ENCODE measurements at places on chromosomes 3 and 15.

GRCh38 chr3:126202276-126202675 is 21.9 kb upstream of the ALDH1L1 start:
- no peak for DNase-seq

- no peak for DNase-seq
Measured at GRCh38 chr3:158456114-158456513, 114.9 kb upstream of the MLF1 start.

DNA sequence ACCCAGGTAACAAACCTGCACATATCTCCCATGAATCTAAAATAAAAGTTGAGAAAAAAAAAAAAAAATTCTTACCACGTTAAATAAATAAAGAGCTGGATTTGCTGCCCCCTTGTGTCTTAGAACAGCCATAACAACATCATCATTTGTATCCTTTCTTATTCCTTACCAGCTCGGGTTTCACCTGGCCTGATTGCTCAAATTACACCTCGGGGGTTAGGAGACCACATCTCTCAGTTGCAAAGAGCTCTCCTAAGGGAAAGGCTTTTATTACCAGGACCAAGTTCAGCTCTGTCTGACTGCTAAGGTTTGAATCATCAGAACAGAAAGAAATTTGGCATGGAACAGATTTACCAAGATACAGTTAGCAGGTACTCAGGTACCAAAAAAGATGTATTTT is 25.8 kb upstream of the RPL39L start:
- DNase-seq: peak; percentile 56

GRCh38 chr3:377158-377561 is 180.6 kb downstream of the CHL1 start:
- DNase-seq: no peak

DNA sequence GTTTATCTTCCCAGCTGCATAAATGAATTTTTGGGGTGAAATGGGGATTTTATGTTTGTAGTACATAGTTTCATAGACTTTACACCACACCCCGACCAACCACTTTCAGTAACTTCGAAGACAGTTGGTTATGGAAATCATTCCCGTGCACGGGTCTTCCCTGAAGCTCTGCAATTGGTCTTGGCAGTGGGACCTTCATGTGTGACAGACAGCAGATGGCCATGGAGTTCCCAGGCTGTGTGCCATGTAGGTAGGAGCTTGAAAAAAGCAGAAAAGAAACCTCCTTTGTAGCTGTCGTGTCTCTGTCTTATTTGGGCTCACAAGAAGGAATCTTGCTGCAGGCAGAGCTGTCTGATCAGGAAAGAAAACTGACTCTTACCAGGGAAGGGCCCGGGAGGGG is 25.9 kb downstream of the EXOG start:
- no peak for DNase-seq

DNA sequence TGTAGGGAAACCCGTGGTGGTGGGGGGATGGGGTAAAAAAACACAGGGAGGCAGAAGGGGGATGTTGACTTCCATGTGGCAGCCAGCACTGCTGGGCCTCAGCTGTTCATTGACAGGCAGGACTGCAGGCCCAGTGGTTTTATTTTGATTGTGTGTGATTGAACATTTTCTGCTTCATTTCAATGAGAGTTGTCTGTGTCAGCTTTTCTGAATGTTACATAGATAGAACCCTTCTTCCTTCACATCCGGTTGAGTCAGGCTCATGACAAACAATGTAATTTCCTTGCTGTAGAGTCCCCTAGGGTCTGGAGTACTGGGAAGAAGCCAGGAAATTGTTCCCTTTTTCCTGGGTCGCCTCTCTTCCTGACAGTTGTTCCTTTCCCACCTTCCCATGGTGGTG is 8.2 kb upstream of the RPP25 start:
- peak; percentile 13 for DNase-seq

DNA sequence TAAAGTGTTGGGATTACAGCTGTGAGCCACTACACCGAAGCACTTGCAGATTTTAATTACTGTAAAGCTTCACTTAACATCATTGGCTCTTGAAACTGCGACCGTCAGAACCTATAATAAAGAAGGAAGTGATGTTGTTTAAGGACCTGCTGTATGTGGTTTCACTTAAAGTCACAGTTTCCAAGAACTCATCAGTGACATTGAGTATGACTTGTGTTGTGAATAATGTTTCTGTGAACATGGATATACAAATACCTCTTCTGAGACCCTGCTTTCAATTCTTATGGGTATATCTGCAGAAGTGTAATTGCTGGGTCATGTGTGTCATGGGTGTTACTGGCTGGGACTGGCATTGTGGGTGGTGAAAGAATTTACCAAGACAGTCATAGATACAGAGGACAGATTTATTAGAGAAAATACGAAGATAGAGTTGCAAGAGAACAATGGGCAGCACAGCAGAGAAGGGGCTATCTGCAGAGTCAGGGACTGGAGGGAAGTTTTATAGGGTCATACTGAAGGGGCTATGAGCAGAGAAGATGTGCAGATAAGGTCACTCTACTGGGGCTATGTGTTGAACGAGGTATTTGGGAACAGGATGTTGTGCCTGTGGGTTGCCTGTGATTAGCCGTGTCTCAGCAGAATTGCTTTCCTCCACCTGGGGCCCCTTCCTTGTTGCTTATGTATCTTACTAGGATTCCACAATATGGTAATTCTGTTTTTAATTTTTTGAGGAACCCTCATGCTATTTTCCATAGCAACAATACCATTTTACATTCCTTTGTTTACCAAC is 4.5 kb downstream of the NDUFB5 start:
- DNase-seq: peak; percentile 65

GRCh38 chr15:57290826-57291225 is 85.5 kb upstream of the CGNL1 start:
- no peak for DNase-seq

- no peak for DNase-seq
Measured at GRCh38 chr3:16122155-16122554, 52.3 kb upstream of the GALNT15 start.

GRCh38 chr3:38254872-38255271 is 10.7 kb upstream of the SLC22A13 start:
- DNase-seq: no peak

GRCh38 chr3:58177747-58178527 is 32.8 kb downstream of the DNASE1L3 start:
- peak; percentile 85 for DNase-seq

- DNase-seq: no peak
Measured at GRCh38 chr3:184259878-184260723, 1.3 kb downstream of the CAMK2N2 start.

DNA sequence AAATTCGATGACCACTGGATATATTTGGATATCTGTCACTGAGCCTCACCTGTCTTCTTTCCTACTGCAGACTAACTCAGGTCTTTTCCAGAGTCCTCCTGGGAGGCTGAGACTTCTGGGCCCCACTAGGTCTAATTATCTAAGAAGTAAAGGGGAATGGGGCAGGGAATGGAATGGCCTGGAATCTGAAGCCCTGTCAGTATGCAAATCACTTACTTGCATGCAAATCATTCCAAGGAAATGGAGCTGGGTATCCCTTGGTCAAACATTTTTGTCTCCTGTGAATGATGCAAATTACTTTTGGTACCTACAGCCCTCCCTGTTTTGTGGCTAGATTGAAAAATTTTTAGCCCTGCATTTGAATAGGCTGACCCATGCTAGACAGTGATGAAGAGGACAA is 5.3 kb upstream of the SPSB4 start:
- no peak for DNase-seq

DNA sequence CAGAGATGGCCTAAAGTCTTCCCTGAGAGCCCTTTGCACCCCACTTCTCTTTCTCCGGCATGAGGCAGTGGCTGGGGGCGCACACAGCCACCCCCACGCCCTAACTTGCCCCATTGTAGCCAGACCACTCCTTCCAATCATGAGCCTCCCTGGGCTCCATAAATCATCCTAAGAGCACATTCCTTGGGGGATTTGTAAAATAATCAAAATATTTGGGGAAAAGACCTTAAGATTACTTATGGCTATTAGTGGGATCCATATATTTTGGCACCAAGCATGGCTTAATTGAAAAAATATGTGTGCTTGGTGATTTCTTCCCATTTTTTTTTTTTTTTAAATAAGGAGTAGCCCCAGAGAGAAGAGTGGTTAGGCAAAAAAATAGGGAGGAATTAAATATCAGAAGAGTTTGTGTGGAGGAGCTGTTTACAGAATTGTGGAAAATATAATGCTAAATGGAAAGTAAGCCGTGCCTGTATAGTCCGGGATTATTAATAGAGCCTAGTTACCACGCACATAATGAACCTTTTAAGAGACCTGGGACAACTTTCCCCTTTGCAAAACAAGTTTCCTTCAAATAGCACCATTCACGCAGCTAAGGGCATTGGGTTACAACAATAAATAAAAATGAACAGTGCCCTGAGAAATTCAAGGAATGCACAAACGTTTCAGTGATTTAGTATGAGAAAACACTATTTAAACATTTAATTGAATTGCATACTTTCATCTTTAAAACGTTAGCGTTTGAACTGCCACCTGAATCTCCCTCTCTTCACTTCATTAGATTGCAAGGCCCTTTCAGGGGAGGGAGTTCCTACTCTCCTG is 46.1 kb downstream of the SMAD6 start:
- DNase-seq: no peak

GRCh38 chr3:66037330-66037985 is 1.3 kb downstream of the MAGI1 start:
- DNase-seq: no peak

- no peak for DNase-seq
Measured at GRCh38 chr3:177141471-177141870, 55.8 kb downstream of the TBL1XR1 start.

GRCh38 chr15:51223771-51224229 is 114.6 kb downstream of the CYP19A1 start:
- peak; percentile 86 for DNase-seq

DNA sequence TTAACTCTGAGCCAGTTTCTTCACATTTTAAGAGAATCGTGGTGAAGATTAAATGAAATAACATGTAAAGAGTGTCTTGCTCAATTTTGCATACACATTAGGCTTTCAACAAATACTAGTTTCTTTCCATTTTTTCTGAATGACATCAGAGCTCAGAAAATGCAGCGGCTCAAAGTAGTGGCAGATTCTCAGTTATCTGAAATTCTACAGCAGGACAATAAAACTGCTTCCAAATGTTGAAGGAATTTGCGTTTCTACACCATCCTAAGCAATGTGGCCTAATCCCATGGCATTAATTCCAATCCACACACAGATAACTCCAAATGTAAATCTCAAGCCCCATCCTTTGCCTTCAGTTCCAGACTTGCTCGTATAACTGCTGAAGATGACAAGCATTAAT is 115.8 kb downstream of the PLCH1 start:
- no peak for DNase-seq

- no peak for DNase-seq
Measured at GRCh38 chr3:12484983-12485327, 675 bp downstream of the TSEN2 start.

GRCh38 chr3:126982126-126982470 is 817 bp upstream of the PLXNA1 start:
- DNase-seq: peak; percentile 95

All from inflammatory macrophage treated with lipopolysaccharide for 4 hours (primary cell).